ENCODE measurements at places on chromosomes 16 and 17. TPM values are rescaled to one million over a fixed set of nuclear protein-coding genes. Genes with fewer than 3 reads are reported as not detected.
A peak's percentile ranks its signal among the peaks of the same experiment; 100 is the strongest.

GRCh38 chr16:17374668-17375255 lies 96.0 kb downstream of the XYLT1 start:
- no peak for DNase-seq

- DNase-seq = no peak
Measured at GRCh38 chr16:30481381-30481780, 8.8 kb downstream of the ITGAL start.

- DNase-seq = no peak
Measured at GRCh38 chr16:63612462-63613227, 1509.2 kb downstream of the CDH11 start.

- no peak for DNase-seq
Measured at GRCh38 chr17:14749269-14749668, 448.4 kb downstream of the HS3ST3B1 start.

DNA sequence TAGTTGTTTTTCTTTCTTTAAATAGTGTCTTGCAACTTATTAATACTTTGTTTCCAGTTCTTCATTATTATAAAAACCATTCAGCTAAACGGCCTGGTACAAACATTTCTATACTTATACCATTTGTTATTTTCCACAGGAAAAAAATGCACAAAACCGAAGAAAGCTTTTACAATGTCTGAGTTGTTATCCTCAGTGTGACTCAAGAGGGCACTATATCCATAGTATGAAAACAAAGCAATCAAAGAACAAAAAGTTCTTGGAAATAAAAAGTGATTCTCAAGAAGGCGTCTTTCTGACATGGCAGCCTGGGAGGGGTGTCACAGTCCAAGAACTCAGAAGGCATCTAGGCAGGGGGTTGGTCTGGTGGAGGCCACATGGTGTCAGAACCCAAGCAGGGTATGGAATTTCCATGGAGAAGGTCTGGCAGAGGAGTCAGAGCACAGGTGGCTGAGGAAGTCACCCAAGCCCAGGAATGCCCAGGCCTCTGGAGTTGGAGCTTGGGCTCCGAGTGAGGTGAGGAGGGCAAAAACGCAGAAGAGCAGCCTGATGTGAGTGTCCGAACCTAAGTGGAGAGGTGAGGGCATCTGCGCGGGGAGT lies 70.9 kb upstream of the ATP2A3 start:
- DNase-seq = no peak

- no peak for DNase-seq
Measured at GRCh38 chr17:49817993-49818392, 29.5 kb downstream of the KAT7 start.

- no peak for DNase-seq
Measured at GRCh38 chr17:7383742-7384488, 3.0 kb downstream of the TNK1 start.

DNA sequence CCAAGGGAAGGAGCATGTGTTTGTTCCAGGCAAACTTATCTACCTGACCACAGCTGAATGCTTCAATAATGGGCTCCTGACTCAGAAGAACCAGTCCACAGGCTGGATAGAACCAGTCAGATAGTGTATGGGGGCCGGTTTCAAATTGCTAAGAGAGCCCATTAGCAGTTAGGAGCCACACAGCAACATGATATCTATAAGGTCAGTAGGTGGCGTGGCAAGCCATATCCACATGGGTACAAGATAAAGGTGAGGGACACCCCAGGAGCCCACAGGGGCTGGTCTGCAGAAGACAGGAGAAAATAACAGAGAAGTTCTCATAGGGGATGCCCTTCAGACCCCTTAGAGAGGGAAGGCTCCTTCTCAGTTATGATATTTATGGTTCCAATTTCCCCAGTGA lies 31.6 kb upstream of the CDRT15 start:
- DNase-seq = no peak

DNA sequence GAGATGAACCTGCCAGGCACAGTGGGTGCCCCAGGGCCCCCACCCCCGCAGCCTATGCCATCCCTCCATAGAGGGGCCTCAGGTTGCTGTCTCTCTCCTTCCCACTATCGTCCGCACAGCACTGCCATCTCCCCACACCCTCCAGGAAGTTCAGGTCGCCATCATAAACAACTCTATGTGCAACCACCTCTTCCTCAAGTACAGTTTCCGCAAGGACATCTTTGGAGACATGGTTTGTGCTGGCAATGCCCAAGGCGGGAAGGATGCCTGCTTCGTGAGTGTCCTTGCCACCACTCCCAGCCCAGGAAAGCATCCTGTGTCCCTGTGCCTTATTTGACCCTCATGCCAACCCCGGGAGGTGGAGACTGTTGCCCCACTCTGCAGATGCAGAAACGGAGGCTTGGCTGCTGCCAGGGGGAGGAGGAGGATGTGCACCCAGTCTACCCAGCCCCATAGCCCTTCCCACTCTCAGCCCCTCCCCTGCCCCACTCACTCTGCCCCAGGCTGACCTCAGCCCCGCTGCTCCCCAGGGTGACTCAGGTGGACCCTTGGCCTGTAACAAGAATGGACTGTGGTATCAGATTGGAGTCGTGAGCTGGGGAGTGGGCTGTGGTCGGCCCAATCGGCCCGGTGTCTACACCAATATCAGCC lies 3.9 kb downstream of the PRSS21 start:
- DNase-seq = no peak

DNA sequence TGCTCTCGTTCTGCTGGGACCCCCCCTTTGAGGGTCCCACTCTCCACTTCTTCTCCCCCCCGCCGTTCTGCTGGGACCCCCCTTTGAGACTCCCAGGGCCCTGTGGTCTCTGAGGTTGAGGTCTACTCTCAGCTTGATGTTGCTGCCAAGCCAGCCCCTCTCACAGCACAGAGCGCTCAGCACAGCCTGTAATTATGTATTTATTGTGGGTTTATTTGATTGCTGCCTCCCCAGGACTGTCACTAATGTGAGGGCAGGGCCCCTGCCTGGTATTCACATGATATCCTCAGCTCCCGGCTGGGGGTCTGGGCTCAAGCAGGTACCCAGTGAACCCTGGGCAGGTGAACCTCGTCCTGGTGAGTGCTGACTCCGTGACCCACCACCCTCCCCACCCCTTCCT lies 35.4 kb downstream of the ACTG1 start:
- DNase-seq = no peak

GRCh38 chr17:32875923-32876416 lies 954 bp downstream of the MYO1D start:
- no peak for DNase-seq

DNA sequence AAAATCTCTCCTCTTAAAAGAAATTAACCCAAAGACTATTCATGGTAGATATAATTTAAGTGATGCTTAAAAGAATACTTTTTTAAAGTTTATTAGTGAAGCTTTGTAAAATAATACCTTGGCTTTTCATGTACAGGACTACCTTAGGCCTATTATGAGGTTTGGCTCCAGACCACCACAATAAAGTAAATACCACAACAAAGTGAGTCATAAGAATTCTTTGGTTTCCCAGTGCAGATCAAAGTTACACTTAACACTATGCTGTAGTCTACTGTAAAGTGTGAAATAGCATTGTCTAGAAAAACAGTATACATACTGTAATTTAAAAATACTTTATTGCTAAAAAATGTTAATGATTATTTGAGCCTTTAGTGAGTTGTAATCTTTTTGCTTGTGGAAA lies 31.7 kb downstream of the CLTC start:
- no peak for DNase-seq

DNA sequence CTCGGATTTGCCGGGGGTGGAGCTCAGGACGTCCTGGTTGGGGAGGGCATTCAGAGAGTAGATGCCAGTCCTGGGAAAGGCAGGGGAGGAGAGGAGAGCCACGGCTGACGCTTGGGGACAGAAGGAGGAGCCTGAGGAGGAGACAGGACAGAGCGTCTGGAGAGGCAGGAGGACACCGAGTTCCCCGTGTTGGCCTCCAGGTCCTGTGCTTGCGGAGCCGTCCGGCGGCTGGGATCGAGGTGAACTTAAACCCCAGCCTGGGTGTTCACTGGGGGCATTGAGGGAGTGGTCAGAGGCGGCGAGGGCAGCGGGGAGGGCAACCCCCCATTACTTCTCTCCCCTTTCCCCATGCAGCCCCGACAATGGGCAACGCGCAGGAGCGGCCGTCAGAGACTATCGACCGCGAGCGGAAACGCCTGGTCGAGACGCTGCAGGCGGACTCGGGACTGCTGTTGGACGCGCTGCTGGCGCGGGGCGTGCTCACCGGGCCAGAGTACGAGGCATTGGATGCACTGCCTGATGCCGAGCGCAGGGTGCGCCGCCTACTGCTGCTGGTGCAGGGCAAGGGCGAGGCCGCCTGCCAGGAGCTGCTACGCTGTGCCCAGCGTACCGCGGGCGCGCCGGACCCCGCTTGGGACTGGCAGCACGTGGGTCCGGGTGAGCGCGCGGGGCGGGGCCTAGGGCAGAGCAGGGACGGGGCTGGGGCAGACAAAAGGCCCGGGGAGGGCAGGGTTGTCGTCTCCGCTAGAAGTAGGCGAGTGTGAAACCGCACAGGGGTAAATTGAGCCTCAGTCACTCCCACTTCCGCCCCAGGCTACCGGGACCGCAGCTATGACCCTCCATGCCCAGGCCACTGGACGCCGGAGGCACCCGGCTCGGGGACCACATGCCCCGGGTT lies 3.7 kb downstream of the NOL3 start:
- peak; percentile 92 for DNase-seq

DNA sequence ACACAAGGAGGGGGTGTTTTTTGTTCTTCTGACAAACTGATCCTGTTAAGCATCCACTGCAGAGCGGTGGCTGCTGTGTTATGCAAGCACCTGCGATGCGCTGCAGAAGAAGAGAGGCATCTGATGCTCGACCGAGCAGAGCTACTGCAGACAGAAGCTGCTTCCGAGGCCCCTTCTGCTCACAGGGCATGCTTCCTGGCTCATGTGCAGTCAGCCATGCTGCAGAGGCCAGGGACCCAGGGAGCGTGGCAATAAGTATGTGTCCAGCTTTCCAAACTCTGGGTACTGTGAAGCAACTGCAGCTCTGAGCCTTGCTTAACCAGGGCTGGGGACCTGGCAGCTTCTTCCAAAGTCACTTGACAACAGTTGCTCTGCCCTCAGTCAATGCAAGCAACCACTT lies 448.6 kb upstream of the RBFOX1 start:
- DNase-seq = no peak

- DNase-seq = no peak
Measured at GRCh38 chr16:4893103-4893862, 43.7 kb downstream of the PPL start.

GRCh38 chr17:35559495-35560210 lies 966 bp downstream of the SLFN14 start:
- DNase-seq = no peak

DNA sequence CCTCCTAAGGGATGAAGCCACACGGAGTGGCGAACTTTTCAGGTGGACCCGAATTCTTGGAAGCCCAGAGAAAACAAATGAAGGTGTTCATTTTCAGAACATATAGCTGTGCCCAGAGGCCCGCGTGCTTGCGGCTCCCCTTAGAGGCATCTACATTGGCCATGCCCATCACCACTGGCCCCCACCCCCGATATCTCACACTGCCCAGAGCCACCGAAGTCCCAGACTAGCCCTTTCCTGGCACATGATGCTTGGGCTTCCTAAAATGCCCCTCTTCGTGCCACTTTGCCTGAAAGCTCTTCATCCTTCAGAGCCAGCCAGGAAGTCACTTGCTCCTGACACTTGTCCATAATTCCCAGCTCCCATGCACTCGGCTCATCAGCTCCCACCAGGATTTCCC lies 2.1 kb upstream of the HEXIM1 start:
- no peak for DNase-seq

- no peak for DNase-seq
Measured at GRCh38 chr17:60269417-60269816, 119.6 kb downstream of the CA4 start.

GRCh38 chr16:51172368-51172767 lies 21.3 kb upstream of the SALL1 start:
- DNase-seq = no peak

GRCh38 chr17:19464031-19465026 lies 53.3 kb downstream of the RNF112 start:
- DNase-seq = no peak

Gene TAC4
- not detected for total RNA-seq

Gene RNU2-1
- total RNA-seq = 6,579 TPM

Gene ST6GALNAC1
- 322 TPM for total RNA-seq

Gene SKA2
- 24.4 TPM for total RNA-seq

Gene KCNH6
- 0.58 TPM for total RNA-seq

Gene MPDU1
- total RNA-seq = 89.6 TPM

Gene WNT9B
- not detected for total RNA-seq

Gene LIMD2
- 8.5 TPM for total RNA-seq

Gene RASL10B
- not detected for total RNA-seq

Gene SETD1A
- total RNA-seq = 15.0 TPM

Gene SEZ6L2
- total RNA-seq = 11.1 TPM
